ENCODE measurements at places on chromosomes 7 and 10. TPM values are rescaled to one million over a fixed set of nuclear protein-coding genes. Genes with fewer than 3 reads are reported as not detected.

DNA sequence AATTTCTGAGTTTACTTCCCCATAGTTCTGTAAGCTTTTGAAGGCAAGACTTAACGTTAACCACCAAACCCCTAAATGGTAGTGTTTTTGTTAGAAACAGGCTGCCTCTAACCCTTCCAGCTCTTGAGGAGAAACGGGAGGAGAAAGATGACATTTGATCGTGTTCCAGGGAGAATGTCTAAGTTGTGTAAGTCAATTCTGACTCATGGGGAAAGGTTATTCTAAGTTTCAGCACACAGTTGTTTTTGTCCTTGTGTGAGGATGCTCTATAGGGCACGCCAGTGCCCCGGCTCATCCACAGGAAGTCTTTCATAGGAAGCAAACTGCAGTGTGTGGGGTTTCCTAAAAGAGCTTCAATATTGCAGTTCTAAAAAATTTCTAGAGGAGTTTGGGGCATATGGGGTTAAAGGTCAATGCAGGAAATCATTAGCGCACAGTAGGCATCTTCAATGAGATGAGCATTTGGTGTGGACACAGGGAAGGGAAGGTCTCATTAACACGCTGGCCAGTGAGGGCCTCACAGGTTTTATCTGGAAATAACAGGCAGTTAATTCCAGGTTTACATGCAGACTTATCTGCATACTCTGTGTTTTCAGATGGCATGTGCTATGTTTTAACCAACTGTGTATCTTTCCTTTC, 638.2 kb upstream of the IGFBP3 start:
- H3K36me3 ChIP-seq: 0 out of 2 replicates have a peak, but pooled peaks cover 4% of the 10 kb centered on the region
- peak overlapping the region; percentile 85 for H3K27ac ChIP-seq
- H3K4me1 ChIP-seq: peaks cover 37% of the 10 kb centered on the region
- peak; percentile 92 for DNase-seq
- H3K27me3 ChIP-seq: no peaks in the 10 kb centered on the region
- H3K4me3 ChIP-seq: 0 out of 2 replicates have a peak overlapping the region, but pooled peaks have one; percentile 13

DNA sequence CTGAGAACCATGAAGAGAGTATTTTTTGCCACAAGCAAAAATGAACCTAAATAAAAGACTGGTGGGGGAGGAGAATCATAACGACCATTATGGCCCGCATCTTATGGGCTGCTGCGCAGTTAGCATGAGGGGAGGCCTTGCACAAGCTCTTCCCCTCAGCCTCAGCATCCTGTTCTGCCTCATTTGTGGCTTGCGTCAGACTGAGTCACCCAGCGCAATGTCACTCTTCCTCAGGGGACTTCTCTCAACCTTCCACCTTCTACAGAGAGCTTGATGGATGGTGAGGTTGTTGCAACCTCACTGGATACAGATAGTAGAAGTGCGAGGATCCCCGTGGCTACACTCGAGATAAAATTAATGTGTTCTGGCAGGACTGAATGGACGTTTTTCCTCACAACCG, 16.8 kb upstream of the GPR15LG start:
- H3K36me3 ChIP-seq: peaks cover 31% of the 10 kb centered on the region
- no peak overlapping the region for H3K27ac ChIP-seq
- no peaks in the 10 kb centered on the region for H3K4me1 ChIP-seq

GRCh38 chr7:134966691-134967090, 19.6 kb upstream of the AGBL3 start:
- H3K27ac ChIP-seq: no peak overlapping the region
- no peaks in the 10 kb centered on the region for H3K27me3 ChIP-seq
- no peaks in the 10 kb centered on the region for H3K4me1 ChIP-seq
- H3K36me3 ChIP-seq: peaks cover 95% of the 10 kb centered on the region
- DNase-seq: no peak

- H3K27me3 ChIP-seq: no peaks in the 10 kb centered on the region
- peak; percentile 18 for DNase-seq
- no peak overlapping the region for H3K27ac ChIP-seq
- H3K4me3 ChIP-seq: no peak overlapping the region
- H3K4me1 ChIP-seq: no peaks in the 10 kb centered on the region
- no peaks in the 10 kb centered on the region for H3K36me3 ChIP-seq
Measured at GRCh38 chr10:101649525-101650085, 45.4 kb downstream of the FBXW4 start.

GRCh38 chr10:127694580-127695193, 42.3 kb upstream of the FOXI2 start:
- no peak overlapping the region for H3K27ac ChIP-seq
- peak; percentile 25 for DNase-seq
- H3K4me3 ChIP-seq: no peak overlapping the region
- no peaks in the 10 kb centered on the region for H3K27me3 ChIP-seq
- H3K4me1 ChIP-seq: no peaks in the 10 kb centered on the region

- H3K27ac ChIP-seq: no peak overlapping the region
- no peaks in the 10 kb centered on the region for H3K36me3 ChIP-seq
- peak; percentile 47 for DNase-seq
Measured at GRCh38 chr10:26269754-26270153, 53.2 kb downstream of the GAD2 start.

DNA sequence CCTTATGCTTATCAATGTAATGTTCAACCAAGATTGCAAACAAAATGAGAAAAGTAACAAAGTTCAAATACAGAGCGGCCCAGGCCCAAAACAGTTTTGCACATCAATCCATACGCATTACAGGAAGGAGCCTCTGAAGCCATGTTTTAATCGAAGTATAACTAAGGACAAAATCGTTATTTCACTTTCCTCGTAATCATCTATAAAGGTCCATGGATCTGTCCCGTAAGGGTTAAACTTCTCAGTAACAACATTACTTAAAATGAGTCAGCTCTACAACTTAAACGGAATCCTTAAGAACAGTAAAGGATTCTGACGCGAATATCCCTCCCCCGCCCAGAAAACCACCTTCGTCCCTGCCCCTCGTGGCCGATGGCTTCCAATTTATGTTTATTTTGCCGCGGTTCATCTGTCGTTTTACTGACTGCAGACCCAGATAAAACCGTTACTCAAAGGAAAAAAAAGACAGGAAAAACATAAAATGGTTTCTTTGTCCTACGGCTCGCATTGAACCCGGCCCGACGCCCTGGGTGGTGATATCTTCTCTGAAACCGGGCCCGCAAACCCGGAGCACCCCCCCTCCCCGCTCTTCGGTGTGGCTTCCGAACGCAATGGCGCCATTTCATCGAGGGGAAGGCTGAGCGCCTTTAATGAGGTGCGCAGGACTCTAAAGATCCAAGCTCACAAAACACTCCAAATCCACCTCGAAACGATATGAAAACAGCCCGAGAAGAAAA, 1.1 kb downstream of the HNRNPA2B1 start:
- H3K27ac ChIP-seq: peak overlapping the region; percentile 95
- H3K4me1 ChIP-seq: peaks cover 42% of the 10 kb centered on the region
- H3K36me3 ChIP-seq: peaks cover 46% of the 10 kb centered on the region
- no peaks in the 10 kb centered on the region for H3K27me3 ChIP-seq
- H3K4me3 ChIP-seq: peak overlapping the region; percentile 86

GRCh38 chr10:84201682-84202081, 7.3 kb downstream of the CDHR1 start:
- no peaks in the 10 kb centered on the region for H3K36me3 ChIP-seq
- DNase-seq: no peak
- H3K27me3 ChIP-seq: peaks cover 9% of the 10 kb centered on the region
- no peak overlapping the region for H3K4me3 ChIP-seq
- no peak overlapping the region for H3K27ac ChIP-seq

DNA sequence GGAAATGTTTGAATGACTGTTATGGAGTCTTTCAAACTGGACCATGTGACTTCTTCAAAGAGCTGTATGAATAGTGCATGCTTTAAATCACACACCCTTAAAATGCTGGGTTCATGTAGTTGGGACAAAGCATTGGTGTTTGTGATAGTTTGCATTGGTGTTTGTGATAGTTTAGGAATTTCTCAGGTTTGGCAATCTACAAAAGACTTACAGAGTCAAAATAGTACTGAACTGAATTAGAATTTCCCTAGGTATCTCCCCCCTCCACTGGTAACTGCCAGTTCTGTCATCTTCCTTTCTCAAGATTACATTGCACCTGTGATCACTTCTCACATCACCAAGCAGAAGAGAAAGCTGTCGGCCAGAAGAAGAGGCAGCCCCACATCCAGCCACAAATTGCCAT, 261.1 kb downstream of the GATA3 start:
- H3K27me3 ChIP-seq: no peaks in the 10 kb centered on the region

GRCh38 chr10:114073395-114074186, 29.9 kb downstream of the ADRB1 start:
- no peak overlapping the region for H3K27ac ChIP-seq
- no peaks in the 10 kb centered on the region for H3K36me3 ChIP-seq
- no peaks in the 10 kb centered on the region for H3K4me1 ChIP-seq
- no peak for DNase-seq
- H3K4me3 ChIP-seq: no peak overlapping the region
- peaks cover 5% of the 10 kb centered on the region for H3K27me3 ChIP-seq

DNA sequence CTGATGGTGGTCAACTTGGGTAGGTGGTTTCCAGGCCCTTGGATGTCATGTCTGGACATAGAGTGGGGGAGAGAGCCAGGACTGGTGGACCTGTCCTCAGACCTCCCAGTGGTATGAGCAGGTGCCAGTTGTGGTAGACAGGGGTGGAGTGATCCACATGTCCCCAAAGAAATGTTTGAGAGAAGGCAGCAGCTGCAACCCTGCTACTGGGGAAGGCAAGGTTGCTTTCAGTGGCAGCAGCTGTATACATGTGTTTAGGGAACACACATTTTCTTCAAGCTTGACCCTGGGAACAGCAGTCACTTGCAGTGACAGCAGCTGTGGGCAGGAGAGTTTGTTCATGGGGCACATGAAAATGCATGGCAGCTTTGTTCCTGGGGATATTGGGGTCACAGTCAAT, 882.6 kb upstream of the C7orf33 start:
- H3K27ac ChIP-seq: no peak overlapping the region
- H3K4me3 ChIP-seq: no peak overlapping the region
- H3K36me3 ChIP-seq: no peaks in the 10 kb centered on the region

- DNase-seq: no peak
- no peak overlapping the region for H3K4me3 ChIP-seq
Measured at GRCh38 chr7:93873998-93874574, 16.5 kb downstream of the TFPI2 start.

DNA sequence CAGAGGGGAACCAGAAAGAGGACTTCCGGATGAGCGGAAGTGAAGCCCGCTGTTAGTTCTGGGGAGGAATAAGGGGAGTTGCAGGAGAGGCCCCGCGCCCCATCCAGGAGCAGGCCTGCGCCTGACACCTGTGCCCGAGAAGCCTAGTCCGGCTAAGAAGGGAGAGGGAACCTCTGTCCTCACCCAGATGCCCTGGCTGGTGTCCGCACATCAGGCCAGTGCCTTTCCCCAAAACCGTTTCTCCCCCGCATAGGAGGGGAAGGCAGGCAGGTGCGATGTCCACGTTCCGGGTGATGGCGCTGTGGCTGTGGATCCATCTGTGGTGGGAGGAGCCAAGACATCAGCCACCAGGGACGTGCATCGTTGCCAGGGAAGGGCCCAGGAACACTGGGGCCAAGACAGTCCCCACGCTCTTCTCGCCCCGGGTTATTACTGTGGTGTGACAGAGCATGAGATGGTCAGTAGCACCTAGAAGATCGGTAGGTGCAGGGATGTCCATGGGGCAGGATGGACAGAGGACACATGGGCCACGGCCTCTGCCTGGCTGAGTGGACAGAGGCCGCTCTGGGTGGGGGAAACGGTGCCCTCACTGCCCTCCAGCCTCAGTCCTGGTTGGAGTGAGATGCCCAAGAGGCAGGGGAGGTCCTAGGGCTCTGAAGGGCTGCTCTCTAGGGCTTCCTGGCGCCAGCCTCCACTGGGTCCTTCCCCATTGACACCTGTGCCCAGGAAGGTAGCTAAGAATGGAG, 262.7 kb downstream of the CELF2 start:
- H3K4me1 ChIP-seq: no peaks in the 10 kb centered on the region
- H3K4me3 ChIP-seq: no peak overlapping the region
- no peak overlapping the region for H3K27ac ChIP-seq
- no peaks in the 10 kb centered on the region for H3K27me3 ChIP-seq

GRCh38 chr10:29482591-29483431, 152.0 kb downstream of the SVIL start:
- H3K4me3 ChIP-seq: 0 out of 2 replicates have a peak overlapping the region, but pooled peaks have one; percentile 5
- peak; percentile 70 for DNase-seq
- peaks cover 10% of the 10 kb centered on the region for H3K4me1 ChIP-seq

The CRPPA gene
- total RNA-seq: 1.8 TPM

The SLC29A4 gene
- 1.2 TPM for total RNA-seq

The PKD2L1 gene
- total RNA-seq: not detected

The FXYD4 gene
- total RNA-seq: not detected

The AGR2 gene
- total RNA-seq: not detected
